ENCODE measurements at places on chromosomes 1 and 21.

- no peak for DNase-seq
These were observed 12.9 kb downstream of the KIAA1614 start for GRCh38 chr1:180925471-180926051.

DNA sequence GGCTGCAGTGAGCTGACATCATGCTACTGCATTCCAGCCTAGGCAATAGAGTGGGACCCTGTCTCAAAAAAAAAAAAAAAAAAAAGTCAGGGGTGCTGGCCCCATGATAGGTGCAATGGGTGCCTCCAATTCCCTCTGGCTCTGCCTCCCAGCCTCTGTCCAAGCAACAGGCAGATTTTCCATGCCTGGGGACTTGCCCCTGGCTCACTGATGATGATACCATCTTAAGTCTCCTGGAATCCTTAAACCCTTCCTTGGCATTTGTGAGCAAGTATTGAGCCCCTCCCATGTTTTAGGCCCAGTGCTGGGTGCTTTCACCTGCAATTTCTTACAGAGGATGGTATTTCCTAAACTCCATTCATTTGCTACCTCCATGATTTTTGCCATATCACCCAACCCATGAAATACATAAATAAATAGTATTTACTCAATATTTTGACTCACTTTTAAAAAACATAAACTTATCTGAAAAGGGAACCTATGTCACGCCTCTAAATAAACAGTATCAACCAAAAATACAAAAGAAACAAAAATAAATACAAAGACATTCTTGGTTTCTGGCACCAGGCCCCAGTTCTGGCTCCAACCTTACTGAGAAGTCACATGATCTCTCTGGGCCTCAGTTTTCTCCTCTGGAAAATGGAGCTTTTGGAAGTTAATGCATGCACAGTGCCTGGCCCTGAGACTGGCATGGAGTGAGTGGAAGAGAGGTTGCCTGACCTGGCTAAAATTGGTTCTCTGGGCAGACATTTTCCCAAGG is 1.5 kb upstream of the ALPL start:
- no peak for DNase-seq

DNA sequence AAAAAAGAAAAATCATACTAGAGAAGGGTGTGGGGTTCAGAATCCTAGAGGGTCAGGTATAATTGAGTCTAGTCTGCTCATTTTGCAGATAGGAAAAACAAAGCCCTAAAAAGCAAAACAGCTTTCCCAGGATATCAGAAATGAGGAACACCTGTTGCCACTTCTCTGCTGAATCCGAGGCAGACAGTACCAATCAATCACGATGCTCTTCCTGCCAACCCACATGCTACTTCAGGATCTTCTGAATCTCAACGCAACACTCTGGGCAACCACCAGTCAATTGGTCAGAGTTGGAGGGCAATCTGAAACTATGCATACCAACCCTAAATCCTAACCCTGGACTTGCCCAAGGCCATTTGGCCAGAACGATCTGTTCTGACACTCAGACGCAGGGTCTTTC is 128.3 kb downstream of the EPHB2 start:
- DNase-seq = no peak

DNA sequence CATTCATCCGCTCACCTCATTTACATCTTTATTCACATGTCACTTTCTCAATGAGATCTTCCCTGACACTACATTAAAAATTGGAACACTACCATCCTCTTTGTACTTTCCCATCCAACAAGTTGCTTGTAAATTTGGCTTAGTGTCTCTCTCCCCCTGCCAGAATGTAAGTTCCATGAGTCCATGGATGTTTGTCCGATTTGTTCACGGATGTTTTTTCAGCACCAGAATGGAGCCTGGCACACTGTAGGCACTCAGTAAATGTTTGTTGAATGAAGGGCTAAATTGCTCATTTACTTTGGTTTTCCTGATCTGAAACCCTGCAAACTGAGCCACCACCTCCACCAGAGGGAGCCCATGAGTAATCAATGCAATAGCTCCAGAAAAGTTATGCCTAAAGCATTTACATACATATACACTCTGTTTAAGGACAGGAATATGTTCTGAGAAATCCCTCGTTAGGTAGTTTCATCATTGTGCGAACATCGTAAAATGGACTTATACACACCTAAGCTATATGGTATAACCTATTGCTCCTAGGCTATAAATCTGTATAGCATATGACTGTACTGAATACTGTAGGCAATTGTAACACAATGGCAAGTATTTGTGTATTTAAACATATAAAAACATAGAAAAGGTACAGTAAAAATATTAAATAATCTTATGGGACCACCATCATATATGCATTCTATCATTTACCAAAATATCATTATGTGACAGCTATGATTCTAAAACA is 2.8 kb upstream of the EYA3 start:
- no peak for DNase-seq

GRCh38 chr1:107940701-107941100 is 24.3 kb downstream of the VAV3 start:
- DNase-seq = no peak

DNA sequence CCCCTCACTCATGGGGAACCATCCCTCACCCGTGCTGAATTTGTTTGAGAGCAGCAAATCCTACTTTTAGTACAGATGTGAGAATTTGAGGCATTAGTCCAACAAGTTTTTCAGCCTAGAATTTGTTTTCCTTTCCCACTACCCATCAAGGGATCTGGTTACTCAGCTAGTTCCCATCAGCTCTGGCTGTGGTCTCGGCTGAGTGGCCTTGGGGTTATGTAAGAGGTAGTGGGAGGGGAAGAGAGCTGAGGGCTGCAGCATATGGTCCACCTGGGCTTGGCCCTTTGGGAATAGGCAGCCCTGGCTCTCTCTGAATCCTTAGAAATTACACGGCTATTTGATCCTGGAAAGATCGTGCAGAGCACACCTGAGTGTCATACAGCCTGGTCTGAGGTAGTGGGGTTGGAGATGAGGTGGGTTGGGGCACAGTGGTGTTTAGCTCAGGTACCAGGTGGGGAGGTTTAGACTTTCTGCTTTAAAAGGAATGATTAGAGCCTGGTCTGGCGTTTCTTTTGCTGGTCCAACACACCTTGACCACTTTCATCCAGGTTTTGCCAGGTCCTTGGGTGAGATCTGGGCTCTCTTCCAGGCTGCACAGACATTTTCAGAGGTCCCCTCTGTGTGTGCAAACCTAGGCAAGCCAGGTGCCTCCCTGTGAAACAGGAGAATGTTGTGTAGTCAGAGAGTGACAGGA is 4.2 kb downstream of the GSTM4 start:
- DNase-seq = no peak

- no peak for DNase-seq
These were observed 121.5 kb downstream of the PLPP3 start for GRCh38 chr1:56457756-56458375.

GRCh38 chr21:39373634-39374033 is 24.7 kb upstream of the HMGN1 start:
- no peak for DNase-seq

DNA sequence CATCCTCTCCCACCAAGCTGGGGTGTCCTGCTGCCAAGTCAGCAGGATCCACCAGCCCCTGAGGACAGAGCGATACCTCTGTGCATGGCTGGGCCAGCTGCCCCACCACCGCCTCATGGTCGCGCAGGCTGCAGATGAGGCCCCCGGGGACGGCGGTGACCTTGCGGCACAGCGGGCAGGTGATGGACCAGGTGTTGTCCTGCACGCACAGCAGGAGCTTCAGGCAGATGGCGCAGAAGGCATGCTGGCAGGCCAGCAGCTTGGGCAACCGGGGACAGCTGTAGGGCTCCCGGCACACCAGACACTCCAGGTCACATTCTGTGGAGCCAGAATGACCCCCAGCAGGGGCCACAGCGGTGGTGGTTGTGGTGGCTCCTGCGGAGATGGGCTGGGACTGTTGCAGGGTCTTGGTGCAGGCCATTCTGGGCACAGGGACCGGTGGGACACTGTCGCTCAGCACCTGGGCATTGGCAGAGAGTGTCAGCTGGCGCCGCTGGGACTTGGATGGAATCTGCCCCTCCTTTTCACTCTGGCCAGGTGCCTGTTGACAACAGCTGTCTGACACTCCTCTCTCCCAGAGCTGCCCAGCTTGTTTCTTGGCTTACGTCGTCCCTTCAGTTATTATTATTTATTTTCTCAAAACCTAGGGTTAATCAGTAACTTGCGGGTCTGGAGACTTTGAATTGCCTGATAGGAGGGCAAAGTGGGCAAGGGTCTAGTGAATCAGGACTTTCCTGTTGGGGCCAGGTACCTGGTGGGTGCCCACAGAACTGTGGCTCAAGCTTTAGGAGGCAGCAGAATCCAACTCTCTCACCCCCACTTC is at the start of gene RNF186:
TSS of gene RNF186 (minus strand) at position 603 of the 823 bp plus-strand sequence. CDS start at position 421, 182 bp downstream.
- DNase-seq = no peak

Measured in GM12892 (cell line).